CD14-positive monocyte (primary cell): ENCODE measurements at places on chromosomes 5 and 9.
A peak's percentile ranks its signal among the peaks of the same experiment; 100 is the strongest.

DNA sequence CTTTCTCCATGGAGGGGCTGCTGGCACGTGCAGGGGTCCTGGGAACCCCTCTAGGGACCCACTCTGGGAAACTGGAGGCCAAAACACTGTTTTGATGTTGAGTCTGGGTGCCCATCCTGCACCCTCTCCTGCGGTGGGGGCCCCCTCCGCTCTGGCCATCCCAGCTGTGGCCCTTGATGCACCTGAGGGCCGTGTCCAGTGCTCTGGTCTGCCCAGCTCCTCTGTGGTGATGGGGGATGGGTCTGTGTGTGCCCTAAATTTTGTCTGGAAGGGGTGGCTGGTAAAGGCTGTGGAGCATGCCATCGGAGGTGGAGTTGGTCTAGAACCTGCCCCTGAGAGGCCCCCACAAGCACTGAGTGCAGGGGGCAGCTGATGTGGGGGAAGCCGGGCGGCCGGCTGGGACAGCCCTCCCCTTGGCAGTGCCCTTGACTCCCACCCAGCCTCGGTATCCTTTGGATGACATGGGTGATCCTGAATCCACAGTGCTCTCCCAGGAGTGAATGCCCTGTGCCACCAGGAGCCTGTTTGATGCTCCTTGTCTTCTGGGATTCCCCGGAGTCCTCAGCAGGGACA is 26.3 kb downstream of the AHRR start:
- DNase-seq, result no peak

- DNase-seq, result no peak
These were observed 147.2 kb upstream of the MOCS2 start for GRCh38 chr5:53256746-53257145.

GRCh38 chr9:136541709-136542108 is 4.1 kb downstream of the NOTCH1 start:
- no peak for DNase-seq

GRCh38 chr5:50887889-50888633 is 221.6 kb downstream of the PARP8 start:
- no peak for DNase-seq

DNA sequence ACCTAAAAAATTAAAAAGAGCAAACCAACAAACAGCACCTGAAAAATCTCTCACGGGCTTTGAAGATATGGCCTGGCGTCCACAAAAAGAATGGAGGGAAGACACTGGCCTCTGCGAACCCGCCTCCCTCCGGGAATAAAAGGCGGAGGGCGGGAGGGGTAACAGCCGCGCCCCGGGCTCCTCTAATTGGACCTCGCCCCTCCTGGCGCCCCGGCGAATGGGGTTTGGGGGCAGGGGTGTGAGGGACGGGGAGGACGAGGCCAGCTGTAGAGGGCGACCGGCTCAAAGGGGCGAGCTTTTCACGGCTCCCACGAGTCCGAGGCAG is 753 bp downstream of the FANCC start:
- DNase-seq, result no peak

DNA sequence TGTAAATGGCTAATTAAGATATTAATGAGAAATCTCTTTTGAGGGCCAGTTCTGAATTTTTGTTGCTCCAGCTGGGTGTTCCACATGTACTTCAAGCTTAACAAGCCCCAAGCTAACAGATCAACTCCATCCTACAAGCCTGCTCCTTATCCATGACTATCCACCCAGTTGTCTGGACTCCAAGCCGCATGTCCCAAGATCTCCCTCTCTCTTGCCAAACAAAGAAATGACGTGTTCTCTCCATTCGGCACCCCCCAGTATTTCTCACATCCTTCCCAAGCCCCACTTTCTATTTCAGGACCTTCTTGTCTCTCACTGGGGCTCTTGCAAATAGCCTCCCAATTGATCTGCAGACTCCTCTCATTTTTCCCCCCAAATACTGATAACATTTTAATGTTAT is 15.8 kb upstream of the PTPN3 start:
- no peak for DNase-seq

DNA sequence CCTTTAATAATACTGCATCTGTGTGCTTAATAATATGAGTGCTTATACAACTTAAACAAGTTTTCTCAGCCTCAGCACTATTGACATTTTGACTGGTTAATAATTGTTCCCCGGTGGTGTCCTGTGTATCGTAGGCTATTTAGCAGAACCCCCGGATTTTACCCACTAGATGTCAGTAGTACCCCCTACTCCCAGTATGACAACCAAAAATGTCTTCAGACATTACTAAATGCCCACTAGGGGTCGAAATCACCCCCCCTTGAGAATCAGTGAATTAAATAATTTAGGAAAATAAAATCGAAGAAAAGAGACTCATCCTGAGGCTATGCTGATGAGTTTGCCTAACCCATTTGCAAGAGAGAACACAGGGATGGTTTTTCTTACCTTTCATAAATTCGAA is 166.3 kb downstream of the ATP10B start:
- peak; percentile 63 for DNase-seq

- DNase-seq, result no peak
These were observed 135.4 kb upstream of the DMRT1 start for GRCh38 chr9:706073-706472.

GRCh38 chr9:87290241-87291052 is 207.2 kb upstream of the DAPK1 start:
- DNase-seq, result no peak

DNA sequence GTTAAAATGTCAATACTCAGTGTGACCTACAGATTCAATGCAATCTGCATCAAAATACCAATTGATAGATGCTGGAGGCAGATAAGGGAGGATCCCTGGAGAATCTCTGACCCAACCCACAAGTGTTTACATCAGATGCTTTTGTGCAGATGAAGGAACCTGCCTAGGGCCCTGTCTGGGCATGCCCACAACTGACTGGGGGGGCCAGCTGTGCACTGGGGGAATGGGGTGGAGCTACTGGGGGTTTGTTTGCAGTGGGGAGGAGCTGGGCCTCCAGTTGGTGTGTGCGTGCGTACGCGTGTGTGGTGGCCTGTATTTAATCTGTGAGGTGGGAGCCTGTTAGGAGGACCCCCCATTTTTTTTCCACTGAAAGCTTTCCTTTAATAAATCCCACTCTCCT is 244.9 kb downstream of the TRIM36 start:
- no peak for DNase-seq

DNA sequence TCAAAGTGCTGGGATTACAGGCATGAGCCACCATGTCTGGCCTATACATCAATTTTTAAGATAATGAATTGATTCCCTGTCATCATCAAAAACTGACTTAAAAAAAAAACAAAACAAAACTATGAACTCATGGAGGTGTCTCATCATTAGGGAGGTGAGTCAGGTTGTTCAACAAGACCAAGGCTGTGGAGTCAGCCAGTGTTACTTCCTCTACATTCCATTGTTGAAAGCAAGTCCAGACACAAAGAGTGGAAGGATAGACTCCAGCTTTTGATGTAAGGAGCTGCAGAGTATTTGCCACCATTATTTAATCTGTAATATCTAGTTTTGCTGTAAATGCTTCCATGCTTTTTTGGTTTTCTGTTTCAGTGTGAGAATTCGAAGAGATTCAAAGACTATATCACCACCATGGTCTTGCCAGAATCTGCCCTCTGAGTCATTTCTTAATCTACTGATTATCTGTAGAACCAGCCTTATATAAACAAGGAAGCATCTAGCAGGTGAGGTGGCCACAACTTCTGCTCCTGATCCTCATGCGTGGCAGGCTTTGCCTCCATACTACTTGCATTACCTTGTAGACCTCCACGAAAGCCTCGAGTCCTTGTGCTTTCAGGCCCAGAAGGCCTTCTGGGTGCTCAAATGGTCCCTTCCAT is 156.1 kb downstream of the FGF1 start:
- DNase-seq, result no peak

GRCh38 chr5:42483472-42484154 is 60.4 kb downstream of the GHR start:
- DNase-seq, result no peak

- DNase-seq, result no peak
These were observed 146.8 kb downstream of the SIL1 start for GRCh38 chr5:139051392-139051791.

DNA sequence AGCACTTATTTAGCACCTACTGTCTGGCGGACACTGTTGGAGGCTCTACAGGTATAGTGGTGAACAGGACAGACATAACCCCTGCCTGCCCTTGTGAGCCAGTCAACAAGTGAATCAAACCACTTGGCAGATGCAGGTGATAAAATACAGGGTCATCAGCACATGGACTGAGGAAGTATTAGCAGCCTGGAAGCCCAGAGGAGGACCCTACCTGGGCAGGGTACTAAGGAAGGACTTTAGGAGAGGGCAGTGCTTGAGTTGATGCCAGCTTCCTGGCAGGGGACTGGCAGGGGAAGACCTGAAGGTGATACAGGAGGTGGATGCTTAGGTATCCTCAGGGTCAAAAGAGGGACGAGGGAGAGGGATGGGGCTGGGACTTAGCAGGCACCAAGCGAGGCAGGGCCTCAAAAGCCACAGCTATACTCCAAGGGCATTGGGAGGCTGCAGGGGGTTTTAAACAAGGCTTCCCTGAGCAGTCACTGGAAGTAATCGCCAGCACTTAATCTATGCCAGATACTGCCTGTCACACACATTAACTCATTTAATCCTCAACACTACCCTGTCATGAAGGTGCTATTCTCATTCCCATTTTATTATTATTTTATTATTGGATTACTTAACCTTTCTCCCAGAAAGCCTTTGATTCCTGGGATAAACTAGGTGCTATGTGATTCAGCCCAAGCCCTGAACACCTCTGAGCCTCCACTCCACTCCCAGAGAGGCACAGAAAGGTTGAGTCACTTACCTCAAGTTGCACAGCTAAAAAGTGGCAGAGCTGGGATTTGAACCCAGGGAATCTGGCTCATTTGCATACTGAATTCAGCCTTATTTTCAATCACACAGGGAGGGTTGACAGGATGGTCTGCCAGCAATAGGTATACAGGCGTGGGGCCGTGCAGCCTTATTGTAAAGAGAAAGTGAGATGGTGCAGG is 63.8 kb upstream of the ORM1 start:
- DNase-seq, result no peak

DNA sequence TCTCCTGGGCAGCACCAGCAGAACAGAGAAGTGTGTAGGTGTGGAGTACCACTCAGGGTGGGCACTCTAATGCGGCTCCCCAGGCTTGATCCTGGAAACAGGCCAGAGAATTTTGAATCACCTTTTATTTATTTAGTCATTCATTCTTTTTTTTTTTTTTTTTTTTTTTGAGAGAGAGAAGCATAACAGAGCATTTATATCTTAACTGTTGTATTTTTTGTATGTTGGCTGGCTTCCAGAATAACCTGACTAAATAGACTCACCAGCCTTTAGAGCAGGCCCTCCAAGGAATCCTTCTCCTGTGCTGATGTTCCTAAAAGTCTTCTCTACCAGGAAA is 153.4 kb downstream of the PIK3R1 start:
- no peak for DNase-seq

DNA sequence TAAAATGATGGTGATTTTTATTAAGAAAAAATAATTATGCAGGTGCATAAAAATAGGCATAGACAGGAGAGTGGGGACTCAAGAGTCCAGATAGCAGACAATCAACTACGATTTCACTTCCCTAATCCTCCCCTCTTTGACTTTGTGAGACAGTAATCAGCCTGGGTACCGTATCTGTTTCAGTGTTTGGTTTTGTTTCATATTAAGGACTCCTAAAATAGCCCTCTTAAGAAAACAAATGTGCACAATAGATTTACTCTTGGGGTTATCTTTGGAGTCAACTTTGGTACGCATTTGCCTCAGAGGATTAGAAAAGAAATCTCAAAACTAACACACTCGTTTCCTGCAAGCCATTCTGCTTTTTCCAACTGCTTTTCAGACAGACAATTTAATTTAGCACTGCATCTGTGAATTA is 96.3 kb downstream of the ZNF608 start:
- no peak for DNase-seq

- no peak for DNase-seq
These were observed 12.5 kb upstream of the SHB start for GRCh38 chr9:38081356-38082108.

DNA sequence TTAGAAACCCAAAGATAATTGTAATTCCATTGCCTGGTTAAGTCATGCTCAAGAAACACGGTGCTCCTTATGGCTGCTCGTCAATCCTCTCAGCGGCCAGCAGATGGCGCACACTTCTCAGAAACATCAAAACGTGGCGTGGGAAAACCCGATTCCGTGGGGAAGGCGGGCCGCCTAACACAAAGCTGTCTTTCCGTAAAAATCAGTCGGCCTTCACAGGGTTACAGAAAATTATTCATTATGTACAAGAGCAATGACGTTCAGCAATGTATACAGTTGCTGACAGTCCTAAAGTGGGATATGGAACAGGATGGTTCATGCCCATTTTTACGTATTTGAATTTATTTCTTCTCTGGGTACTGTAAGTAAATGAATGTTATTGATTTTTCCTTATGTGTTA is 83.5 kb downstream of the PDE4D start:
- peak; percentile 60 for DNase-seq

- DNase-seq, result peak; percentile 49
These were observed 423 bp downstream of the IPPK start for GRCh38 chr9:92669527-92669889.

GRCh38 chr5:175902026-175902425 is 30.6 kb downstream of the CPLX2 start:
- no peak for DNase-seq

- no peak for DNase-seq
These were observed 47.4 kb upstream of the ADAMTS19 start for GRCh38 chr5:129412721-129413120.

DNA sequence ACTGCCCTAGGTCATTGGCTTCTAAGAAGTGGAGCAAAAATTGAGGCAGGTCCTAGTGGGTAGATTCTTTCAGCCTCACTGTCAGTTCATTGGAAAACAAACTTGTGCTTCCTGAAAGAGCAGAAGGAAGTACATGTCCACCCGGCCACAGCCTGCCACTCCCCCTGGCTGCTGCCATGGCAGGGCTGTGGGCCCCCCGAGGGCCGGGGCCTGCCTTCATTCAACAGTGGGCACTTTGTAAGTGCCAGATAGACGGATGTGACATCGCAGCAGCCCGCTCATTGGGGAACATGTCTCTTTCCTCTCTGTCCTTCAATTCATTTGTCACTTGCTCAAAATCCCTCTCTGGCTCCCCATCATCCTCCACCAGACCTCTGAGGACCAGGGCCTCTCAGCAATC is 20.6 kb upstream of the NEURL1B start:
- DNase-seq, result no peak

- DNase-seq, result no peak
These were observed 893.3 kb downstream of the PTPRD start for GRCh38 chr9:9719373-9720112.

- no peak for DNase-seq
These were observed 38.9 kb downstream of the PRRC2B start for GRCh38 chr9:131432597-131433301.

- no peak for DNase-seq
These were observed 246.0 kb upstream of the NUDT12 start for GRCh38 chr5:103808464-103809106.

- peak; percentile 41 for DNase-seq
These were observed 52.5 kb downstream of the RPS23 start for GRCh38 chr5:82225525-82226172.

GRCh38 chr5:143922718-143923117 is 110.8 kb downstream of the HMHB1 start:
- DNase-seq, result no peak
